ENCODE measurements at places on chromosomes 13 and 19.
A peak's percentile ranks its signal among the peaks of the same experiment; 100 is the strongest.

DNA sequence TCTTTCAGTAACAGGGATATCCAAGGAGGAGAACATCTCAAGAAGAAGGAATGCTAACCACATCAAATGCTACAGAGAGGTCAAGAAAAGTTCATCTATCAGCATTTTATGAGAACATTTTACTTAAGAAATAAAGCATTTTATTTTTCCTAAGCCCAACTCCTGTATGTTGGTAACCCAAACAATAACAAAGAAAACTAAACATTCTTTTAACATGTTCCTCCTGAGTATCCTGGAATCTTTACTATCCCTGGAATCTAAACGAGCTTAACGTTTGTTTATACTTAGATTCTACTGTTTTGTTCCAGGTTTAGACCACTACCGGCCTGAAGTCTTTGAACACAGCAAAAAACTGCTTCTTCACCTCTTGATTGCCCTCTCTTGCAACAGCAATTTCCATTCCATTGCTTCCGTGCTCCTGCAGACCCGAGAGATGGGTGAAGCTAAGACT is 89.7 kb downstream of the ZAR1L start:
- DNase-seq: no peak

DNA sequence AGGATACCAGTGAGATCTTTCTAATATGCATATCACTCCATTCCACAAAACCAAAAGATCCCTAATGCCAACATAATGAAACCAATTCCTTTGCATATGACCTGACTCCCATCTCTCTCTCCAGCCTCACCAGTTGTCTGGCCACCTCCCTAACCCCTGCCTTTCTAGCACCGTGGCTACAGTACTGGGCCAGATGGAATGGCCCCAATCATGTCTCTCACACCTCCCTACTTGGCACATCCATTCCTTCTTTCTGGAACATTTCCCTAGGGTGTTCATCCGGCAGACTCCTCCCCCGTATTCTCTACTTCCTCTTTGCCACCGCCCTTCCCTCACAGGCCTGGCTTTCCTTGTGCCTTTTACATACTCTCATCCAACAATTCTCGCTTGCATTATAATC is 62.0 kb downstream of the GPALPP1 start:
- DNase-seq: no peak

GRCh38 chr19:41808663-41809566 is 12.5 kb downstream of the CEACAM3 start:
- peak; percentile 31 for DNase-seq

- peak; percentile 94 for DNase-seq
Measured at GRCh38 chr19:7197760-7198696, 96.2 kb downstream of the INSR start.

DNA sequence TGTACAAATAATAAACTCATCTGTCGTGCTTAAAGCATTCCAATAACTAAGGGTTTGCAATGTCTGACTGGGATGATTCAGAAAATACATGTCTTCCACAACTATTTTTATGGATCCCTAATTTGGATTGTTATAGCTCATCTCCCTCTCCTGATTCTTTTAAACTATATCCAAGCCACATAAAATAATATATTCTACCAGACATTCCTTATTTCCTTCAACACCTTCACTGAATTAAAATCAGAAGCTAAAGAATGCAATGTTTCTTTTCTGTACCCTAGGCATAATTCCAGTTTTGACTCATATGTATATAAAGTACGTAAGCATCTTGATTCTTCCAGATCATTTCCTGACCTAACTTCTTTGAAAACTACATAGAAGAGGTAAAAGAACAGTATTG is 420.4 kb downstream of the EFNB2 start:
- no peak for DNase-seq

GRCh38 chr19:12668932-12669269 is 2.3 kb downstream of the WDR83 start:
- DNase-seq: peak; percentile 49

GRCh38 chr13:98466634-98467236 is 110.2 kb downstream of the STK24 start:
- DNase-seq: no peak

GRCh38 chr19:43763473-43763939 is 8.7 kb upstream of the SMG9 start:
- no peak for DNase-seq

DNA sequence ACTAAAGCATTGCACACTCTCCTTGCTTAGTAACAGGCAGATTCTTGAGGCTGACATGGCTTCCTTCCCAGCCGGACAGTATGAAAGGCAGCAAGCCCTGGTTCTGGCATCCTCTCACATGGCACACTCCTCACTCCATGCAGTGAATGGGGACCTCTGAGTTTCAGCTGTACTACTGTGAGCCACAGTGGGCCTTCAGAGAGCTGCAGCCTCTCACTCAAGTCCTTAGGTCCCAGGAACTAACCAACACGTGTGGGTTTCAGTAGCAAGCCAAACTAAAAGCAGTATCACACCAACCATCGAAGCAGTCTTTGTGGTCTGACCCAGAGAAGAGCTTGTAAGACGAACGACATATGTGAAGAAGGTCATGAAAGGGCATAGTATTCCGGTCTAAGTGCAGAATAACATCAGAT is 128.2 kb downstream of the TBC1D4 start:
- DNase-seq: no peak

GRCh38 chr13:40546047-40546446 is 120.4 kb downstream of the FOXO1 start:
- no peak for DNase-seq

- no peak for DNase-seq
Measured at GRCh38 chr13:80244574-80244973, 96.4 kb downstream of the SPRY2 start.

- no peak for DNase-seq
Measured at GRCh38 chr13:97798836-97799235, 154.6 kb upstream of the IPO5 start.

- DNase-seq: no peak
Measured at GRCh38 chr19:29016926-29017760, 195.8 kb downstream of the UQCRFS1 start.

DNA sequence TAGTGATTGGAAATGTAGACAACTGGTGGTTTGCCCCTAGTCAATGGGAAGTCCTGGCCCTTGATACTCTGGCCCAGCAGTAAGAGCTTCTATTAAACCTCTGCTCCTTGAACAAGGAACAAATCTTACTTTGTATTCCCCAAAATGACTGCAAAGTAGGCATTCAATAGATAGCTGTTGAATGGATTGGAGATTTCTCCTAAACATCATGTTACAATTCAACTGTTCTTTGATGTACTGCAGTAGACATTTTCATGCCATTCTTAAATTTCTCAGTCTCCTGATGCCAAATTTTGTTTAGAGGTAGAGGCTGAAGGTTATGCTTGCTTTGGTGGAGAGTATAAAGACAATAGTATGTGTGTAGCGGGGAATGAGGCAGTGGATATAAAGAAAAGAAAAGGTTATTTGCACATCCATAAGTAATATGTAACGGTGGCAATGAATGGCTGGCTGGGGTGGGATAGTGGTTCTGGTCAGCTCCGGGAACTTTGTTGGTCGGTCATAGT is 12.8 kb downstream of the MIR17HG start:
- DNase-seq: no peak

GRCh38 chr19:33688171-33688992 is 66.6 kb downstream of the CHST8 start:
- DNase-seq: no peak

- DNase-seq: no peak
Measured at GRCh38 chr13:67769987-67770341, 539.8 kb upstream of the PCDH9 start.

DNA sequence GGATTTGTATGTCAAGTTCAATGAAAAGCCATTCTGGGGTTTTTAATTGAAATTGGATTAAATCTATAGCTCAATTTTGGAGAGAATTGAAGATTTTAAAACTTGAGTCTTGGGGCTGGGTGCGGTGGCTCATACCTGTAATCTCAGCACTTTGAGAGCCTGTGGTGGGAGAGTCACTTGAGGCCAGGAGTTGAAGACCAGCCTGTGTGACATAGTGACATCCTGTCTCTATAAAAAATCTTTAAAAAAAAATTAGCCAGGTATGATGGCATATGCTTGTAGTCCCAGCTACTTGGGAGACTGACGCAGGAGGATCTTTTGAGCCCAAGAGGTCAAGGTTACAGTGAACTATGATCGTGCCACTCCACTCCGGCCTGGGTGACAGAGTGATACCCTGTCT is 41.2 kb downstream of the VAV1 start:
- DNase-seq: no peak

GRCh38 chr13:73335944-73336343 is 277.1 kb downstream of the KLF5 start:
- no peak for DNase-seq

GRCh38 chr19:31349160-31349881 is at the start of gene TSHZ3:
TSS of gene TSHZ3 (minus strand) at chr19:31349436. CDS start at chr19:31349219, 217 bp downstream.
- DNase-seq: peak; percentile 86

DNA sequence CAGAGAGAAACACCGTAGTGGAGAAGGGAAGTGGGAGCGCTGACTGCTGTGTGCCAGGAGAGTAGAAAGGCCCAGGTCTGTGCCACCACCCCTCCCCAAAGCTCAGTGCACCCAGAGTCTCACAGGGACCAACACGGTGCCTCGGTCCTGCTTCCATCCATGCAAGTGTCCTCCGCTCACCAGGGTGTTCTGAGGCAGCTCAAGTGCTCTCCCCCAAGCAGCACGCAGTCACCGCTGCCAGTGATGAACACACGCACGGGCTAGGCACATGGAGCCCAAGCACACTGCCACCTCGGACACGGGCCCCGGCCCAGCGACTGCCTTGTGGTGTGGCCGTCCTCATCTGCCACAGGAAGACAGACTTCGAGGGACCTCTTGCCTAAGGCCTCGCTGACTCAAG is 10.5 kb downstream of the POP4 start:
- no peak for DNase-seq

- peak; percentile 51 for DNase-seq
Measured at GRCh38 chr19:5107432-5108122, 138.7 kb downstream of the KDM4B start.

- DNase-seq: no peak
Measured at GRCh38 chr13:106440866-106441265, 94.6 kb downstream of the EFNB2 start.

DNA sequence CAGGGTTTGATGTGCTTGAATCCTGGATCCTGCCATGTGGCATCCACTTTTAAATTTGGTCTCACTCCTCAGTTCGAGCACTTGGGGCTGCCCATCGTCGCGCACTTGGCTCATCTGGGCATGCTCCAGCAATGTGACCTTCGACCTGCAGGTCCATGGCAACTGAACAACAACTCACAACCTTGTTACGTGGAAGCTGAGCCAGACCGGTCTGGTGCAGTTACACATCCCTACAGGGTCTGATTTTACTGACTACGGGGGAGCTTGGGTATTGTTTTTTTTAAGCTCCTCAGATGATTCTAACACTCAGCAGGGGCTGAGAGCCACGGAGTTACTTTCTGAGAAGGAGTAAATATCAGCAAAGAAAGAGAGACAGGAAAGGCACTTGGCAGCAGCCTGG is 769.6 kb downstream of the UQCRFS1 start:
- DNase-seq: no peak

DNA sequence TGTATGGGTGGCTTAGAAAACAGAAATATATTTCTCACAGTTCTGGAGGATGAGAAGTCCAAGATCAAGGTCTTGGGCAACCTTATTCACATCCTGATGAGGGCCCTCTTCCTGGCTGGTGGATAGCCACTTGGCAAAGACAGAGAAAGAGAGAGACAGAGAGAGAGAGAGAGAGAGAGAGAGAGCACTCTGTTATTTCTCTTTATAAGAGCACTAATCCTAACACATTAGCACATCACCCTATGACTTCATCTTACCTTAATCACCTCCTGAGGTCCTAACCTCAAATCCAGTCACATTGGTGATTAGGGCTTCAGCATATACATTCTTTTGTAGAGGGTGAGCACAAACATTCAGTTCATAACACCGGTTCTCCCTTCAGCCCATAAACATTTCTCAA is 430.3 kb downstream of the EFNB2 start:
- DNase-seq: no peak

DNA sequence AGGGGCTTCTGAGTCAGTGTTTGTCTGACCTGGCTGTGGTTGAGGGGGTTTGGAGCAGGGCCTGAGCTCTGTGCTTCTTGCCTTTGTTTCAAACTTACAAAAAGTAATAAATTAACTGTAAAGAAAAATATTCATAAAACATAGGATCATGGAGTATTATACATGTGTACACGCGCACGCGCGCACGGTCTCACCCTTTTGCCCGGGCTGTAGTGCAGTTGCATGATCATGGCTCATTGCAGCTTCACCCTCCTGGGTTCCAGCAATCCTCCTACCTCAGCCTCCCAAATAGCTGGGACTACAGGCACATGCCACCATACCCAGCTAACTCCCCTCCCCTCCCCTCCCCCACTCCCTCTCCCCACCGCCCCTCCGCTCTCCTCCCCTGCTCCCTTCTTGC is 23.5 kb downstream of the TDRD12 start:
- DNase-seq: no peak

GRCh38 chr13:104286566-104287290 is 1220.5 kb upstream of the SLC10A2 start:
- DNase-seq: no peak

- no peak for DNase-seq
Measured at GRCh38 chr13:39976481-39976880, 321.0 kb downstream of the COG6 start.

DNA sequence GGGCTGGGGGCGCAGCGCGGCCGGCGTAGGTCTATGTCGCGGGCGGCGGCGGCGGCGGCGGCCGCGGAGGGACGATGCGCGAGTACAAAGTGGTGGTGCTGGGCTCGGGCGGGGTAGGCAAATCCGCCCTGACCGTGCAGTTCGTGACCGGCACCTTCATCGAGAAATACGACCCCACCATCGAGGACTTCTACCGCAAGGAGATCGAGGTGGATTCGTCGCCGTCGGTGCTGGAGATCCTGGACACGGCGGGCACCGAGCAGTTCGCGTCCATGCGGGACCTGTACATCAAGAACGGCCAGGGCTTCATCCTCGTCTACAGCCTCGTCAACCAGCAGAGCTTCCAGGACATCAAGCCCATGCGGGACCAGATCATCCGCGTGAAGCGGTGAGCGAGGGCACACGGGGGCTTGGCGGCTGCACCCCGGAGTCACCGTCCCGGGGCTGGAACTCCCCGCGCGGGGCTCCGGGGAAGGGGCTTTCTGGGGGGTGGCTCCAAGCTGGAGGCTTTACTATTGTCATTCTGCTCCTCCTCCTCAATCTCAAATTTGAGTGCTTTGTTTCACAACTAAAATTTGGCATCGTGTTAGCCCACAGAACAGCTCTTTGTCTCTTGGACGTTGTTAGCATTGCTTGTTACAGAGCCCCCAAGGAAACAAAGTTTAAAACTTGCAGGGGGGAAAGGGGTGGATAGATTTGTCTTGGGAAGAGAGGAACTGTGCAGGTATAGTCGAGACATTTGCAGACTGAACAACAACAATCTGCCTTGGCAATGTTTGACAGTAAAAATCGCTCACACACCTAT is 630 bp downstream of the RAP2A start:
- peak; percentile 34 for DNase-seq

Measured in left ventricle myocardium inferior (tissue), 1 donor.